ENCODE measurements at places on chromosomes 1 and 21.
A peak's percentile ranks its signal among the peaks of the same experiment; 100 is the strongest.

- DNase-seq = no peak
These were observed 46.4 kb downstream of the ZNF281 start for GRCh38 chr1:200363264-200363933.

- DNase-seq = no peak
These were observed 263.5 kb upstream of the PLD5 start for GRCh38 chr1:242787968-242788367.

- DNase-seq = no peak
These were observed 136.7 kb downstream of the MATN1 start for GRCh38 chr1:30586671-30587070.

DNA sequence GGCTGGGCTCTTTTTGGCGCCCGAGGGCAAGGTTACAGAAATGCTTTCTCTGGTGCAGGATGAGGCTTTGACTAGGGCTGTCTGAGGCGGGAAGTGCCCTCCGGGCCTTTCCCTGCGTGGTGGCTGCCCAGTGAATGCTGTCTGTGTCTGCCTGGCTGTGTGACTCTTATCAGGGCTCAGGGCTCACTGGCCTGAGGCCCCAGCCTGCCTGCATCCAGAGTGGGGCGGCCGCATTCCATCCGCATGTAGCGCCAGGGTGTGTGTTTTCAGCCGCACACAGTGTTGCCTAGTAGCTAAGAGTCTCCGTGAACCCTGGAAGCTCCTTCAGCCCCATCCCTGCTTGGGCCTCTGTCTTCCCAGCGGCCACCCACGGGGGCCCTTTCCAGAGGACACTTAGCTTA, 59.1 kb downstream of the FAAP20 start:
- DNase-seq = peak; percentile 96

GRCh38 chr1:38953433-38953860, 11.8 kb upstream of the RHBDL2 start:
- no peak for DNase-seq

- DNase-seq = peak; percentile 38
These were observed 10.4 kb downstream of the JUN start for GRCh38 chr1:58773406-58773840.

DNA sequence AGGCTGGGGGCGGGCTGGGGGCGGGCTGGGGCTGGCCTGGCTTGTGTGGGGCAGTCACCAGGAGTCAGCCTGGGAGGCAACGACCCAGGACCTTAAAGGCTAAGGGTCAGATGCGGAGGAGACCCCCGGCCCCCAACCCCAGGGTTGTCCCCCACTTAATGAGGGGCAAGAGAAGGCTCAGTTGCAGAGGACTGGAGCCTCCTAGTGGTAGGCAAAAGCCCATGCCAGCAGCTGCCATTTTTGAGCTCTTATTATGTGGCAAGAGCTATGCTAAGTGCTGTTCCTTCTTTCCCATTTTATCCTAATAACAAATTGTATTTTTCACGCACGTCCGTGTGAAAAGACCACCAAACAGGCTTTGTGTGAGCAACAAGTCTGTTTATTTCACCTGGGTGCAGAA, 8.0 kb downstream of the KIAA1614 start:
- DNase-seq = no peak

DNA sequence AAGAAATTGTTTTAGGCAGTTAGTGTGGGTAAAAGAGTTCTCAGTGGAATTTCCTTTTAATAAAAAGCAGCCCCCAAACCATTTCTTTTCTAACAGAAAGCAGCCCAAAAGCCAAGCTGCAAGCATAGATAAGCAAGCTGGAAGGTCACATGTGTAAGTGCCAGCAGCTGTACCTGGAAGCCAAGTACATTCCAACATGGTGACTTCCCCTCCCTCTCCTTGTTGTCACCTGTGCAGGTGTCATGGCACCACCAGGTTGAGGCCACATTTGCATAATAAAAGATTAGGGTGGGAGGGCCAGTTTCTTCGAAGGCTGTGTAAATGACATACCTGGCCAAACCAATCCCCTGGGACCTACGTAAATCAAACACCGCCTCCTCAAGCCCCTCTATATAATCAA, 240.3 kb upstream of the RAB4A start:
- DNase-seq = no peak
